ENCODE measurements at places on chromosomes 1 and 21. TPM values are rescaled to one million over a fixed set of nuclear protein-coding genes. Genes with fewer than 3 reads are reported as not detected.

The TEX35 gene
- total RNA-seq, result not detected

The RGSL1 gene
- not detected for total RNA-seq

The PCP4 gene
- not detected for total RNA-seq

The RIPK4 gene
- 0.28 TPM for total RNA-seq

The KIF2C gene
- 19.1 TPM for total RNA-seq

The KMO gene
- not detected for total RNA-seq

The GPA33 gene
- total RNA-seq, result not detected

The VHLL gene
- total RNA-seq, result not detected

The SERPINC1 gene
- not detected for total RNA-seq

The OR2W3 gene
- total RNA-seq, result not detected

The NADK gene
- 27.3 TPM for total RNA-seq

The BMP8B gene
- total RNA-seq, result not detected

The ATF6 gene
- 29.9 TPM for total RNA-seq

The TPRG1L gene
- total RNA-seq, result 26.9 TPM

The CFHR2 gene
- not detected for total RNA-seq

The PLA2G2D gene
- not detected for total RNA-seq

The C1orf141 gene
- not detected for total RNA-seq

The INSRR gene
- total RNA-seq, result not detected
